ENCODE measurements at places on chromosomes 11 and 22.

- DNase-seq = no peak
Measured at GRCh38 chr11:13376838-13377237, 86.2 kb downstream of the BTBD10 start.

DNA sequence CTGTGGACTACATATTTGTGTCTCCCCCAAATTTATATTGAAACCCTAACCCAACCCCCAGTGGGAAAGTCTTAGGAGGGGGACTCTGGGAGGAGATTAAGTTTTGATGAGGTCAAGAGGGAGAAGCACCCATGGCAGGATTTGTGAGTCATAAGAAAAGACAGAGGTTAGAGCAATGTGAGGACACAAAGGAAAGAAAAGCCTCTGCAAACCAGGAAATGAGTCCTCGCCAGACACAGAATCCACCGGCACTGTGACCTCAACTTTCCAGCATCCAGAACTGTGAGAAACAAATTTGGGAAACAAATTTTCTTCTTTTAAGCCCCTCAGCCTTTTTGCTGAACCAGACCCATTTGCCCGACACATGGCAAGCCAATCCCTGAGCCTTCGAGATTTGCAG is 397.0 kb downstream of the NTM start:
- DNase-seq = no peak

DNA sequence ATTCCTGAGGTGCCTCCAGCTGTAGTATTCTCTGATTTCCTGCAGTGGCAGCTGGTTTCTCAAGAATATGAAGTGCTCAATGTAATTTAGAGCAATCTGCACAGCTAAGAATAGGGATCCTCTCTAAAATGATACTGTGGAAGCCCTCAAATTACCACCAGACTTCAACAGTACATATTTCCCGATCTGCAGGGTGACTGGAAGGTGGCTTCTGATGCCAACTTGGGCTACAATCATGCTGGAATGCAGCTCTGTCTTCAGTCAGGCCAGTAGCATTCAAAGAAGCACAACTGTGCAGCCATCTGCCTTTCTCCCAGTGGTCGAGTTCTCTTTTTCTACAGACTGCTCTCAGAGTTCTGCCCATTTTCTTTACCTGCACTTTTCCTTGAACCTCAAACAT is 55.5 kb upstream of the CD5 start:
- DNase-seq = no peak

GRCh38 chr11:128398517-128399250 is 188.7 kb downstream of the ETS1 start:
- no peak for DNase-seq

DNA sequence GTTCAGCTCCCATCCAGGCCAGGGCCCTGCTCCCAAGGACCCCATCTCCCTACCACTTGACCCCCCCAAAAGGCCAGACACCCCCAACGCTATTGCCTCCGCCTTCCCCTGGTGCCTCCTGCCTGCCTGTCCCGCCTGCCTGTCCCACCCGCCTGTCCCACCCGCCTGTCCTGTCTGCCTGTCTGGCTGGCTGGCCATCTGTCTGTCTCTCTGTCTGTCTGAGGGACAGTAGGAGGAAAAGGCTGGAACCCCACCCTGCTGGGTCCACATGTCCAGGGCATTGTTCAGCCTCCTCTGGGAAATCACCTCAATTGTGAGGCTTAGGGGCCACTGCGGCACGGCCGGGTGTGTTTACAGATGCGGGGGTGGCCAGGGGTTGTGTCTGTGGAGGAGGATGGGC is 25.3 kb upstream of the CBX7 start:
- no peak for DNase-seq

DNA sequence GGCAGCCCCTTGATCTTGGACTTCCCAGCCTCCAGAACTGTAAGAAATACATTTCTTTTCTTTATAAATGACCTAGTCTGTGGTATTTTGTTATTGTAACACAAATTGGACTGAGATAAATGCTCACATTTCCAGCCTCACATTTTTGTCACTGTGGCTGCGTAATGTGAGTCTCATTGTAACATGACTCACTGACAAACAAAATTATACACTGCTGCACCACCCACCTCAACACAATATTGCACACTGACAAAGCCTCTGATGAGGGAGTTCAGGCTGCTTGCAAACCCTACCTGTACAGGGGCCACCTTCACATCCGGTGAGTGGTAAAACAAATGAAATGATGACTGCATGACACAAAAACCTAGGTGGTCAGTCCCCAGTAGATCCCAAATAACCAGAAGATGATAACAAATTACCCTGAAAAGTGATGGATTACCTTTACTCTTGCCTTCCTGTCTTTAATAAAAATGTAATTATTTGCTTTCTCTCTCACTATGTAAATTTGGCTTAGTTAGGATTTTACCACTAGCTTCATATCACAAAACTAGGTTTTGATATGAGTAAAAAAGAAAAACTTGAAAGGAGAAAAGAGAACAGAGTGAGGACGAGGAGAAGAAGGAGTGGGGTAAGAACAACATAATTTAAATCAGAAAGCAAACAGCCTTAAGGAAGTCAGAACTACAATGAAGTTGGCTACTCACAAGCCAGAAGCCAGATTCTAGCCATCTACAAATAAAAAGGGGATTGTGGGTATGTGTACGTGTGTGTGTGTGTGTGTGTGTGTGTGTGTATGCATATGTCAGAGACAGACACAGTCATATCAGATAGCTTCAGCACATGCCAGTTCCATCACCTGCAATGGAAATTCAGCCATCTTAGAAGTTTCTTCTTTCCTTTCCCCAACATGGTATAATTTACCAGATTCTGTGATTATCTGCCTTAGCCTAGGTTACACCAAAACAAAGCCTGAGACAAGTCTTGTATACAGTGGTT is 53.4 kb upstream of the SESN3 start:
- DNase-seq = no peak

DNA sequence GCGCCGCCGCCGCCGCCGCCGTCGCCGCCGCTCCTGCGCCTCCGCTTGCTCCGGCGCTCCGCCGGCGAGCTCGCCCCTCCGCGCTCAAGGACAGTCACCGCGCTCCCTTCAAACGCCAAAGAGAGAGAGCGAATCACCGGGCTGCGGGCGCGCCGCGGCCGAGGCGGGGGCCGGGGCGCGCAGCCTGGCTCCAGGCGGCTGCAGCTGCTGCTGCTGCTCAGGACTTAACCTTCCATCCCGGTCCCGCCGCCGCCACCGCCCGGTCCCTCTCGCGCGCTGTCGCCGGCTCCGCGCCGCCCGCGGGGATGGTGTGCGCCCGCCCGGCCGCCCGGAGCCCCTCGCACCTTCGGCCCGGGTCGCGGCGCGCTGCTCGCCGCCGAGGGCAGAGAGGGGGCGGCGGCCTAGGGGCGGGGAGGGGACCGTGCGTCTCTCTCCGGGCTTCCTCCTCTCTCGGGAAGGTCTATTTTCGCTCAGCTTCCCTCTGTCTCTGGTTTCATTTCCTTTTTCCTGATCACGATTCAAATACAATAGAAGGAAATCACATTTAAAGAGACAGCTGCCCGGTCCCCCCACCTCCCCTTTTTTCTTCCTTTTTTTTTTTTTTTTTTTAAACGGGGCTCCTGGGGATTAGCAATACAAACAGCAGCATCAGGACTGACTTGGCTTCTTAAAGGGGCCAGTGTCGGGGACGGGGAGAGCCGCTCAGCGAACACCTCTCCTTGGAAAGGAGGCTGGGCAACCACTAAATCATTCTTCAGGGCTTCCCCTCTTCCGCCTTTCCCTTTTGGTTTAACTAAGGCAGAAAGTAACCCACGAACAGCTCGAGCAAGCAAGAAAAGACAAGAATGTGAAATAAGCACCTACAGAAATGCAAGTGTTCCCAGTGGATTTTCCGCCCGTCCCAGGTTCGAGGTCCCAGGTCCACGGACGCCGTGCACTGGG is 22.1 kb downstream of the LMO2 start:
- no peak for DNase-seq

GRCh38 chr11:86108191-86108590 is 39.3 kb upstream of the PICALM start:
- no peak for DNase-seq

- no peak for DNase-seq
Measured at GRCh38 chr11:5992604-5993251, 5.9 kb upstream of the OR52L1 start.

DNA sequence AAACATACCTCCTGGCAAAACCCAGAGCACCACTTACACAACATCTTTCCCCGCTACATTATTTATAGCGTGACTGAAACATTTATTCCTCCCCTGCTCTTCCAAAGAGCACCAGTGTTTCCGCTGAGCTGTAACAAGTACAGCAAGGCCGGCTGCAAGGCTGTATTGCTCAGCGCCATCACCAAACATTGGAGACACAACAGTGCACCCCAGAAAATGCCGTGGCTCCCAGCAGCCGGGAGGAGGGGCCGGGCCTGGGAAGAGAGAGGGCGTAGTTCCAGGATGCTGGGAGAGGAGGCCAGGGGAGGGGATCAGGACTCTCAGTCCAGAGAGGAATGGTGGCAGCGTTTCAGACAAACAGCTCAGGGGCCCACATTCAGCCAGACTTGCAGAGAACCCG is 133.2 kb downstream of the DSCAML1 start:
- no peak for DNase-seq

DNA sequence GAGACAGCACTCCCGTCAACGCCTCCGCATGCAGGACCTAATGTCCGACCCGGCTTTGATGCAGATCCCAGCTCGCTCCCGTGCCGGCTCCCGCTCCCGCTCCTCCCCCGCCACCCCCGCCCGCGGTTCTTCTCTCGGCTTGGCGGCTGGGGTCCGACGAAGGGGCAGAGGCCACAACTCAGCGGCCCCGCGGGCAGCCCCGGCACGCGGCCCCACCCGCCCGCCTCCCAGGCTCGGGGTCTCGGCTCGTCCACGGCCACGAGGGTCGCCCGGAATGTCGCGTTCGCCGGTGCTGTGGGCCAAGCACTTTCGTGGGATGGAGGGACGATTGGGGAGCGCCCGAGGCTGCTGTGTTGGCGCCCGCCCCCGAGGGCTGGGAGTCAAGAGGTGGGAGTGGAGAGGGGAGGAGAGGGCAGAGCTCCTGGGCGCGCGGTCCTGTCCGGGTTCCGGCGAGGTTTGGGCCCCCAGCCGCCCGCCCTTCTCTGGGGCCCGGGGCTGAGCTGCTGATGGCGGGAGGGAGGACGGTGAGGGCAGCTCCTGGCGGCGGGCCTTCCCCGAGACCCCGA is 5.3 kb upstream of the TBX1 start:
- DNase-seq = no peak

DNA sequence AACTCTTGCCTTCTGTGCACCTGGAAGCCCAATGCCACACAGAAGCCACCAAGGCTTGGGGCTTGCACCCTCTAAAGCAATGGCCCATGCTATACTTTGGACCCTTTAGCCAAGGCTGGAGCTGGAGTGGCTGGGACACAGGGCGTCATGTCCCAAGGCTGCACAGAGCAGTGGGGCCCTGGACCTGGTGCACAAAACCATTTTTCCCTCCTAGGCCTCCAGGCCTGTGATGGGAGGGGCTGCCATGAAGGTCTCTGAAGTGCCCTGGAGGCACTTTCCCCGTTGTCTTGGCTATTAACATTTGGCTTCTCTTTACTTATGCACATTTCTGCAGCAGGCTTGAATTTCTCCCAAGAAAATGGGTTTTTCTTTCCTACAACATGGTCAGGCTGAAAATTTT is 20.6 kb upstream of the TMEM45B start:
- DNase-seq = no peak

GRCh38 chr11:35617687-35618496 is at the start of gene FJX1:
TSS of gene FJX1 (plus strand) at chr11:35618460. CDS start at chr11:35618637, 177 bp downstream.
- peak; percentile 18 for DNase-seq

DNA sequence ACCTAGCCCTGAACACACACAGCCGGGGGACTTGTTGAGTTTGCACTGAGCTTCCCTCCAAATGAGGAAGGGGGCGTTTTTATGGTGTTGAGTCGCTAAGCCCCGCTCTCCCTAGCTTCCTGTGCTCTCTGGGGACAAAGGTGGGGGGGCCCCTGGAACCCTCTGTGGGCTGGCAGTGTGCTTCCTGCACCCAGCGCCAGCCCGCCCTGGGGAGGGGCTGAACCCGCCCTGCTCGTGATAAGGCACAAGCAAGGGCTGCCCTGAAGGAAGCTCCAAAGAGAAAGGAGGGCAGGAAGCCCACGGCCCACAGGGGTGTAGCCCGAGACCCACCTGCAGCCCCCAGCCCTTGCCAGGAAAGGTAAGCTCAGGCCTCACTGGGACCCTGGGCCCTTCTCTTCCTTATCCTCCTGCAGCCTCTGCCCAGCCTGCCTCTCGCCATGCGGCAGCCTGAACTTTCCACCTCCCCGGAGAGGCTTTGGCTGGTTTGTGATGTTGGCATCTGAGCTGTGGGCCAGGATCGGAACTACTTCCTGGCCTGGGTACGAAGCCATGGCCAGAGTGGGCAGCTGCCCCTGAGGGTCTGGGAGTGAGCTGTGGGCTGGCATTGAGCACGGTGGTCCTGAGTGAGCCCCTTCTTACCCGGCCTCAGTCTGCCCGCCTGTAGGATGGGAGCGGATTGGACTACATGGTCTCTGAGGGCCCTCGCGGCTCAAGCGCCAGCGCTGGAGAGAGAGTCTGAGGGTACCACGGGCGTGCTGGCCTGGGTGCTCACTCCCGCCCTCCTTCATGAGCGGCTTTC is at the start of gene FERMT3:
Gene FERMT3 (plus strand): TSS at position 265 of the 799 bp plus-strand sequence. CDS start 644 bp downstream, outside the sequence.
- DNase-seq = no peak

- DNase-seq = no peak
Measured at GRCh38 chr11:11468954-11469353, 115.9 kb upstream of the CSNK2A3 start.

GRCh38 chr11:92909214-92909613 is 60.2 kb upstream of the MTNR1B start:
- DNase-seq = no peak

- no peak for DNase-seq
Measured at GRCh38 chr11:56045538-56045937, 18.1 kb downstream of the OR5AS1 start.

DNA sequence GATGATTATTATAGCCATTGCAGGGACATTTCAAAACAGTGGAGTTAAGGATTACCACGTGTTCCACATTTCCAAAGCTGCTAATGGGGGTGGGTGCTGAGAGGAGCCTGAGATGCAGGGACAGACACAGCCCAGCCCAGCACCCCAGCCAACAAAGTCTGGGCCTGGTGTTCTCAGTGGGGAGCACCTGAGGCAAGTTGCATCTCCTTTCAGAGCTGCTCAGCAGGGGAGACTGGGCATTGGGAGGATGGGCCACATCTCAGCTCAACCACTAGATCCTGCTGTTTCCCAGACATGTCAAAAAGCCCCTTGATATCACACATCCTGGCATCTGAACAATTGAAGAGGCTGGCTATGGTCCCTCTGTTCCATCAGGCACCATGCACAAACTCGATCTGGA is 458.0 kb upstream of the KIRREL3 start:
- DNase-seq = no peak

- DNase-seq = no peak
Measured at GRCh38 chr11:19347911-19348310, 107.2 kb upstream of the E2F8 start.

- DNase-seq = no peak
Measured at GRCh38 chr11:113316256-113316655, 1.9 kb downstream of the TTC12 start.

DNA sequence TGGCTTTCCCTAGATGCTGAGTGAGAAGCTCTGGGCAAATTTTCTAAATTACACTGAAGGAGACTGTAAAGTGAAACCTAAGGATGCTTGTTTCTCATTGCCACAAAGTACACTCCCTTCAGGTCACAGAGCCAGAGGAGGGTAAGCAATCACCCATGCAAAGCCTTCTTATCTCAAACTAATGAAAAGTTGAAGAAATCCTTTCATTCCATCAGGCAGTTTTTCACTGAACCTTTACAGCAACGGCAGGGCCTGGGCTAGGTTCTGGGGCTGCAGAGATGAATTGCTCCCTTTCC is 106.2 kb downstream of the RASSF10 start:
- DNase-seq = no peak

- no peak for DNase-seq
Measured at GRCh38 chr22:25113316-25113721, 86.3 kb upstream of the CRYBB3 start.

Measured in GOT3 (cell line).